ENCODE measurements at places on chromosomes 5 and 9.

DNA sequence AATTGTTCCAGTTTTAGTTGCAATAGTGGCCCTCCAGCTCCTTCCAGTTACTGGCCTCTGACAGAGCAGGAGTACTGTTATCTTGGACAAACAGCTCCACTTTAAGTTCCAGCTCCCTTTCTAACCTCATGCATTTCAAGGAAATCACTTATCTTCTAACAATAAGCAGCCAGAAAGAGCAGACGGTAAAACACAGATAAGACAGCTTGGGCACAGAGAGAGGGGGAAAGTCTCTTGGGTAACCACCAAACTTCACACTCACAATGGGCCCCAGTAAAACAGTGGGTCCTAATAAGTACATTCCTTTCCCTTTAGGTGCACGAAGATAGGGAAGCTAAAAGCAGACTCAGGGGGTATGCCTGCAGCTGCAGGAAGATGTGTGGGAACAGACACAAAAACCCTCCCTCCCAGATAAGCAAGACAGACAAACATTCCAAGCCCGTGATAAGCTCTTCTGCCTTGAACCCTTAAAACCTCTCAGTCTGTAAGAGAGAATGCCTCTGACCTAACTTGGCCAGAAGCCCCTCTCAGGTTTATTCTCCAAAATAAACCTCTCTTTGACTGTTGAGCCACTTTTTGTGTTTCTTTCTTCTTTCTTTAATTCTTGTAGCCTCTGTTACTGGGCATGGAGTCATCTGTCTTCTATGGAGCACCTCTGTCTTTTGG, 30.8 kb downstream of the OR1J1 start:
- no peak overlapping the region for H3K4me3 ChIP-seq
- no peaks in the 10 kb centered on the region for H3K4me1 ChIP-seq
- no peak overlapping the region for H3K27ac ChIP-seq
- no peaks in the 10 kb centered on the region for H3K27me3 ChIP-seq
- no peak for DNase-seq
- H3K36me3 ChIP-seq, result no peaks in the 10 kb centered on the region

DNA sequence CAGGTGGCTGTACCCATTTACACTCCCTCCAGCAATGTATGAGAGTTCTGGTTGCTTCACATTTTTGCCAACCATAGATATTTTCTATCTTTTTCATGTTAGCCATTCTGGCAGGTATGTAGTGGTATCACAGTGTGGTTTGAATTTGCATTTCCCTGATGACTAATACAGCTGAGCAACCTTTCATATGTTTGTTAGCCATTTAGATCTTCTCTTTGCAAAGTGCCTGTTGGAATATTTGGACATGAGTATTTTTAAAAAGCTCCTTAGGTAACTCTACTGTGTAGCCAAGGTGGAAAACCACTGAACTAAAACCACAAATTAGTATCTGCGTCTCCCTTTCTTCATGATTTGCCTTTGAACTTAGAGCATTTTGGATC, 31.9 kb downstream of the IRF1 start:
- no peaks in the 10 kb centered on the region for H3K27me3 ChIP-seq
- no peak for DNase-seq
- H3K27ac ChIP-seq, result no peak overlapping the region
- H3K4me1 ChIP-seq, result no peaks in the 10 kb centered on the region
- peaks cover 8% of the 10 kb centered on the region for H3K36me3 ChIP-seq

DNA sequence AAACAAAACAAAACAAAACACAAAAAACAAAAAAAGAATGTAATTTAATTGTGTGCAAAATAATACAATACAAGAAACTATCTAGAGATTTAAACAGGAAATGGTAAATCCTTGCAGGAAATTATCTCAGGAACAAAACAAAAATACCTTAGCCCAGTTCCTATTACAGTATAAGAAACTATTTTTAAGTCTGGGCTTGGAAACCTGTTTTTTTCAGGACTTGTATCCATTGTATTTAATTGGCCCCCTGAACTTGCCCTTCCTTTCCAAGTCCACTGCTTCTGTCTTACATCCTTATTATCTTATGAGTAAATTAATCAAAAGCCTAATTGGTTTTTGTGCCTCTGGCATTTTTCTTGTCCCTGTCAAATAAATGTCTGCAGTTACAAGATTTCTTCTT, 48.5 kb downstream of the ST8SIA4 start:
- no peak for DNase-seq
- H3K27ac ChIP-seq, result no peak overlapping the region
- H3K36me3 ChIP-seq, result no peaks in the 10 kb centered on the region
- H3K4me1 ChIP-seq, result no peaks in the 10 kb centered on the region
- no peak overlapping the region for H3K4me3 ChIP-seq

- no peak overlapping the region for H3K27ac ChIP-seq
- H3K4me1 ChIP-seq, result no peaks in the 10 kb centered on the region
- H3K36me3 ChIP-seq, result no peaks in the 10 kb centered on the region
- DNase-seq, result no peak
- no peak overlapping the region for H3K4me3 ChIP-seq
These were observed 219.8 kb downstream of the ACTL7B start for GRCh38 chr9:108636013-108636412.

- H3K4me1 ChIP-seq, result no peaks in the 10 kb centered on the region
- H3K27me3 ChIP-seq, result no peaks in the 10 kb centered on the region
- no peaks in the 10 kb centered on the region for H3K36me3 ChIP-seq
- no peak overlapping the region for H3K4me3 ChIP-seq
- no peak overlapping the region for H3K27ac ChIP-seq
These were observed 361.8 kb downstream of the ELAVL2 start for GRCh38 chr9:23464275-23464674.

GRCh38 chr9:133970581-133971058, 21.5 kb downstream of the VAV2 start:
- H3K4me3 ChIP-seq, result no peak overlapping the region
- no peaks in the 10 kb centered on the region for H3K27me3 ChIP-seq
- no peak for DNase-seq

DNA sequence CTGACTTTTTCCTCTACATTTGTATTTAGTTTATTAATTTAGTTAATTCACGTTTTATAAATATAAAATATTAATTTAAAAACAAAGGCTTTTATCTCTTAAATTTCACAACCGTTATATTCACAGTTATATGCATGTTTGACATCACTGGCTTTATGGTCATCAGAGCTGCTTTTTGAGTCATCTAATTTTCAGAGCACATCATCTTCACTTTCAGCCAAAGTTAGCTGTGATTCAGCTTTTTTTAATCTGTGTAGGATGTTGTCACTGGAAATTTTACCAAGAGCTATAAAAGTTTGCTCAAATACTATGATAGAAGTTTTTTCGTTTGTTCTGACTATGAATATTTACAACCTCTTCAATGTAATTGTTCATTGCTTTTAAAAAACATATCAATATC, 12.4 kb downstream of the CDC37L1 start:
- H3K36me3 ChIP-seq, result peaks cover 39% of the 10 kb centered on the region
- H3K4me1 ChIP-seq, result peaks cover 16% of the 10 kb centered on the region
- no peak for DNase-seq
- H3K27me3 ChIP-seq, result no peaks in the 10 kb centered on the region

GRCh38 chr9:123065196-123065595, 31.7 kb downstream of the GPR21 start:
- peaks cover 21% of the 10 kb centered on the region for H3K36me3 ChIP-seq
- peaks cover 32% of the 10 kb centered on the region for H3K4me1 ChIP-seq
- H3K27ac ChIP-seq, result peak overlapping the region; percentile 72
- no peak for DNase-seq

DNA sequence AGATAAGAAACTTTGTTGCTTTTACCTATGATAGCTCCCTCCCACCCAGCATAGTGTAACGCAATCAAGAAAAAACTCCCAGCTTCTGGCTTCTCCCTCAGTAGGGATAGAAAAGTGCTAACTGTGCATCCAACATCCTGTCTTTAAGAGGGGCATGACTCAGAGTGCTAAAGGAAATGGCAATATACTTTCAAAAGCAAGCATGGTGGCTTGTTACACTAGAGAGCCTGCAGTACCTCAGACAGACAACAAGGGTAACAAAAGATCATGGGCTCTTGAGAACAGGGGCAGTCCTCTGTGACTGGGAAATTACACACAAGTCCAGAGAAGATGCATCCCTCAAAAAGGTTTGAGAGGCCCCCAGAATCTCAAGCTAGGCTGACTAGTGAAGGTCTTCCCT, 37.8 kb downstream of the PRELID2 start:
- H3K36me3 ChIP-seq, result peaks cover 21% of the 10 kb centered on the region
- no peak overlapping the region for H3K27ac ChIP-seq
- no peak for DNase-seq
- H3K27me3 ChIP-seq, result no peaks in the 10 kb centered on the region

- no peaks in the 10 kb centered on the region for H3K27me3 ChIP-seq
- DNase-seq, result peak; percentile 49
- H3K27ac ChIP-seq, result no peak overlapping the region
- no peak overlapping the region for H3K4me3 ChIP-seq
- no peaks in the 10 kb centered on the region for H3K36me3 ChIP-seq
These were observed 48.9 kb downstream of the PFDN1 start for GRCh38 chr5:140253985-140254384.

DNA sequence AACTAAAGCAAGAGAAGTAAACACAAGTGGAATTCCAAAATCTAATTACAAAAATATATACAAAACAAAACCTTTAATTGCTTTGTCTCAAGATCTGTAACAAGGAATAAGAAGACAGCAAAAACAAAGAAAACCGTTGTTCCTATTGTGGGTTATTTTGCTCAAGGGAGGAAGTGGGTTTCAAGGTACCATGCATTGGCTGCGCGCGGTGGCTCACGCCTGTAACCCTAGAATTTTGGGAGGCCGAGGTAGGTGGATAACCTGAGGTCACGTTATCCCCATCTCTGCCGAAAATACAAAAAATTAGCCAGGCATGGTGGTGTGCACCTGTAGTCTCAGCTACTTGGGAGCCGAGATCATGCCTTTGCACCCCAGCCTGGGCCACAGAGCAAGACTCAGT, 12.1 kb upstream of the IQGAP2 start:
- no peaks in the 10 kb centered on the region for H3K4me1 ChIP-seq
- H3K27me3 ChIP-seq, result no peaks in the 10 kb centered on the region
- no peak overlapping the region for H3K4me3 ChIP-seq
- no peak overlapping the region for H3K27ac ChIP-seq
- no peaks in the 10 kb centered on the region for H3K36me3 ChIP-seq
